Activated CD4-positive, alpha-beta T cell treated with anti-CD3 and anti-CD28 coated beads, Interleukin-2, amount 50 U/mL, for 24 hours (primary cell): ENCODE measurements at places on chromosomes 3 and 15.
A peak's percentile ranks its signal among the peaks of the same experiment; 100 is the strongest.

- DNase-seq = no peak
Measured at GRCh38 chr3:196611761-196612483, 27.6 kb upstream of the NRROS start.

GRCh38 chr3:55549177-55549576 is 62.1 kb upstream of the WNT5A start:
- DNase-seq = no peak

GRCh38 chr3:59191651-59192050 is 141.8 kb upstream of the CFAP20DC start:
- DNase-seq = no peak

DNA sequence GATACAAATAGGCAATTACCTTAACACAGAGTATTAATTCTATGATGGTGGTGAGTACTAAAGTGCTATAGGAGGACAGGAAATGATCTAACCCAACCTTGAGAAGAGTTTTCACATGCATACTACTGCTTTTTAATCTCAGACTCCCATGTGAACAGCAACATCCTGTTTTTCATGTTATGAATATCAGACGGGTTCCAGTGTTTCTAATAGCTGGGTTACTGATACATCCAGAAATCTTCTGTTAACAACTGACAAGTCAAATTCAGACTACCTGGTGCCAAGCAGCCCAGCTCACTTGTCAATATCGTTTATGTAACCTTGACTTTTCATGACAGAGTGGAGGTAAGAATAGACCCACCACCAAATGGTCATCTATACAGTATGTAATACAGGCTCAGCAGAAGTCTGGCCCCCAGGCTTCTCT is 220.2 kb upstream of the COL8A1 start:
- no peak for DNase-seq

GRCh38 chr3:37197810-37198371 is 23.5 kb upstream of the LRRFIP2 start:
- no peak for DNase-seq

DNA sequence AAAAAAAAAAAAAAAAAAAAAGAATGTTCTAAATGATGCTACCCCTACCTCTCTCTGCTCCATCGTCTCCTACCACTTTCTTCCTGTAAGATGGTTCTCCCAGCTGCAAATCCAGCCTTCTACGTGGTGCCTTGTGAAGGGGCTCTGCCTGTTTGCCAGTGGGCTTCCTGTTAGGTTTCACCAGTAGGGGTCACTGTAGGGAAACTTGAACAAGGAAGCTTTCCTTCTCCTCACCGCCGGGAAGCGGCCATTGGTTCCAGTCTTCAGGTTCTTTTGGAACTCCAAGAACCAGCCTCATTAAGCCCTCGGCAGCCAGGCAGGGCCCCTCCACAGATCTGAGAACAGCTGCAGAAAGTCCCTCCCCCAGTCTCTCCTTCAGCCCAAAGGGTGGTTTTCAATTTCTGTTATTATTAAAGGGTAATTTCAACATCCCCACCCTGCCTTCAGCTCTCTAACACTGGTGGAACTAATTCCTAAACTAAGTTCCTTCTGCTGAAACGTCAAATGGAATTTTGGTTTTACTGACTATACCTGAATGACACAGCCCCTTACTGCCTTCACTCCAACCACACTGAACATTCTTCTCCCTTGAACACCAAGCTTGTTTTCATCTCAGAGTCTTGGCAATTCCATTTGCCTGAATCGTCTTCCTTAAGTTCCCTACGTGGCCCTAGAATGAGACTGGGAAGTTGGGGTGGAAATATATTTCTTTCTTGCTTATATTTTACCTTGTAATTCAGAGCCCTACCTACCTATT is 13.5 kb downstream of the MCCC1 start:
- no peak for DNase-seq

DNA sequence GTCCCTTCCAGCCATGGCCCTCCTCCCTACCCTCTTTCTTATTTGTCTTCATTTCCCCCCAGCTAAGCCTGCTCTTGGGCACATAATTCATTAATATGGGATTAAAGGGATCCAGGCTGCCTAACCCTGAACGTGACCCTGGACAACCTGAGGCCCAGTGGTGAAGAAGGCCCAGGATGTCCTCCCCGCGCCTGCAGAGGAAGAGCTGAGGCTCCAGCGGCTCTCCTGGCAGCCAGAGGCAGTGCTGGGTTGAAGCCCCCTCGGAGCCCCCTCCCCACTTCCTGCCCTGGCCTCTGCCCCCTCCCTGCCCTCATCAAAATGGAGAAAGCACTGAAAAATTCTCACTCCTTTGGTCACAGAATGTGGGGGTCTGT is 96.5 kb upstream of the ATP2B2 start:
- no peak for DNase-seq

- DNase-seq = no peak
Measured at GRCh38 chr15:26095710-26096330, 232.7 kb upstream of the ATP10A start.

DNA sequence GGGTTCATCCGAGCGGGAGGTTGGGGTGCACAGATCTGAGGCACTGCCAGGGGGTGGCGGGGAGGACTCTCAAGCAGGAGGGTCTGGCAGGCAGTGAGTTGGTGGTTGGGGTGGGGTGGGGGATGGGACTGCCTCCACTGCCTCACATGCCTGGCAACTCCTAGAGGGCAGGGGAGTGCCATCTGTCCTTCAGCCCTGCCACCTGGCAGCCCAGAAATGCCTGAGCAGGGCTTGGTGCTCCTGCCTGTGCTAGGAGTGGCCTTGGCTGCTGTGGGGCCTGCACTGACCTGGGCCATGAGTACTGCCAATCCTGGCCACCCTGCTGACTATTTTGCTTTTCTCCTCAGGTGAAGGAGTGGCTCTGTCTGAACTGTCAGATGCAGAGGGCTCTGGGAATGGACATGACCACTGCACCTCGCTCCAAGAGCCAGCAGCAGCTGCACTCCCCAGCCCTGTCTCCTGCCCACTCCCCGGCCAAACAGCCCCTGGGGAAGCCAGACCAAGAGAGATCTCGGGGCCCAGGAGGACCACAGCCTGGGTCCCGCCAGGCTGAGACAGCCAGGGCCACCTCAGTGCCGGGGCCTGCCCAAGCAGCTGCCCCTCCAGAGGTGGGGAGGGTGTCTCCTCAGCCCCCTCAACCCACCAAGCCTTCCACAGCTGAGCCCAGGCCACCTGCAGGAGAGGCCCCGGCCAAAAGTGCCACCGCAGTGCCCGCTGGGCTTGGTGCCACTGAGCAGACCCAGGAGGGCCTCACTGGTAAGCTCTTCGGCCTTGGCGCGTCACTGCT is 32.0 kb upstream of the APEH start:
- DNase-seq = no peak

GRCh38 chr3:59265566-59265965 is 215.7 kb upstream of the CFAP20DC start:
- no peak for DNase-seq

DNA sequence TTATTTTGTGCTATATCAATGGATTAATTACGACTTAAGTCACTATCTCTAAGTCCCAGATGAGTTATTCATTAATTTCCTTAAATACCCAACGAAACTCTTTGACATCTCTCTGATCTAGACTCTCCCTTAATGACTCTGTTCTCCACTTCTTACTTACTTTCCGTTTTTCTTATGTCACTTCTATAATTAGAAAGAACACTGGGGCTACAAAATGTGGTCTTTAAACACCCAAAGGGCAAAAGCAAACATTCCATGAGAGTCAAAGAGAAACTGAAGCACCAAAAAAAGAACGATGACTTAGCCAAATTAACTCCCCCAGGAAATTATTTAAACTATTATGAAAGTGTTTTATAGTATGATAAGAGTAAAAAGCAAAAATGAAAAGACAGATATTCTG is 166.4 kb upstream of the UBE2E2 start:
- DNase-seq = no peak

- DNase-seq = no peak
Measured at GRCh38 chr15:61974759-61975158, 85.5 kb downstream of the VPS13C start.

DNA sequence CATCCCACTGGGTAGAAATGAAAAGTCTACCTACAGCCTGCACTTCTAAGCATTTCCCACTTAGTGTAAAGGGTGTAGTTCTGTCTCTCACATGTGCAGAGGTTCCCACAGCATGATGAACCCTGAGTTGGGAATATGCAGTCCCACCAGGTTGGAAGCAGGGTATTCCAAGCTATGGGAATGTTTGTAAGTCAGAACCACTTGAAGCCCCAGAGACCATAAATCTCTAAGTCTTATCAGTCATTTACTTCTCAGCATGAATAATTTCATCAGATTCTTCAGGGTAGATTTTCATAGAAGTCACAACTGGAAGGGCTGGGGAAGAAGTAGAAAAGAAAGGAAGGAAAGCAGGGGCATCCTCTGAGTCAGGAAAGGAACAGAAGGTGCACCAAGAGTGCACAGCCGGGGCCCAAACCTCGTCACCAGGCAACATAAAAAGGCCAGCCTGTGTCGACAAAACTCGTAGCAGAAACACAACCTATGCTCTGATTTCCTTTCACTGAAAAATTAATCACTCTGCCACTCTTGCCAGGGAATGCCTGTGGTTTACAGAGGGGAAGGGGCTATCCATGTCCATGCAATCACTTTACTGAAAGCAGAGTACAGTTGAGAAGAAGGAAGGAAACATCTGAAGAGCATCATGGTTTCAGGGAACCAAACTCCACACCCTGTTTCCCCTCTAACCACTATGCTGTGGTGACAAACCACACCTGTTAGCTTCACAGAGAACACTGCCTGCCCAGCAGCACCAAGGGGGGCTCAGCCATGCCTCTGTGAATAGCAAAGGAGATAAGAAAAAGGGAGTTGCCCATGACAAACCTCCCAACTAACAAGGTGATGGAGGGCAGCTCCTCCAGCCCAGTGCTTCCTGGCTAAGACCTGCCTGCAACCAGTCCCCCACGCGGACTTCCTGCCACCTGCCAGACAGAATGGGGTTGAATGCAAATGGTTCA is 40.5 kb downstream of the SH3BP5 start:
- peak; percentile 29 for DNase-seq

GRCh38 chr3:129181819-129182218 is 1.9 kb downstream of the CNBP start:
- no peak for DNase-seq

DNA sequence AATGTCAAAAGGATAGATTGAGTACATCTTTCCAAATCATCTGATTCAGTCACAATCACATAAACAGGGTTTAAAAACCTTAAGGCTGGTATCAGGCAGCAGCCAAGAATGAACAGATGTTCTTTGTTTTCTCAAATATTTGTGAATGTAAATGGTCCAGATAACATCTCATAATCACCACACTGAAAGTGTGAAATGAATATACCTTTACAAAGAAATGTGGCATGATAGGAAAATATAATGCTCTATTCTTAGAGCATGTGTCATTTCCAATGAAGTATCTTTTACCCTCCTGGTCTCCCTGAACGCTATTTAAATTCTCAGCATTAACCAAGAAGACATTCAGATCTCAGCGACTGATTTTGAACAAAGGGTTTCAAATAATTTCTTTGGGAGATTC is 8.8 kb upstream of the ACTC1 start:
- no peak for DNase-seq

DNA sequence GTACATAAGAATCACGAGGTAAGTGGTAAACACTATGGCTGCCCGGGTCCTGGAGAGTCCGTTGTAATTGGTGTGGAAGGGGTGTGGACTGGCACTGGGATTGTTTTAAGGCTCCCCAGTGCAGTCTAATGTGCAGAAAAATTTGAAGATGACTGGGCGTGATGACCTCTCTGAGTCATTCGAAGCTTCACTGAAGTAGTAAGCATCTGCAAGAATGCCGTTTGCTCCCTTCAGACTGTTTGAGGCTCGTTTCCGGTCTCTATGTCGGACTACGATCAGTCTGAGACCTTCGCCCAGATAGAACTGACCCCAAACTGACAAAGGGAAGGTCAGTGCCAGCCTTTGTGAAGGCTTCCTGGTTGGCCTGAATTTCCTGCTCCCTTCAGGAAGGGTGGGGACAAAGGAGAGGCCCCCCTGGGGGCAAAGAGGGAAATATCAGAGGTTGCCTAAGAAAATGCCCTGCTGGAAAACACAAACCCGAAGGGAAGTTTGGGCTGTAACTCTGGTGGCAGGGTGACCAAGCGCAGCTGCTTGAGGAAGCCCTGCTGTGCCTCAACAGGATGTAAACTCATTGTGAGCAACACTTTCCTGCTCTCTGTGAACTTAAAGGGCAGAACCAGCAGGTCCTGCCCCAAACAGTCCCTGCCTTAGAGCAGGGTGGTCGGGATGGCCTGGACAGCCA is 34.6 kb downstream of the BTD start:
- DNase-seq = no peak

- DNase-seq = peak; percentile 15
Measured at GRCh38 chr3:101643861-101644613, 32.9 kb downstream of the ZBTB11 start.

GRCh38 chr3:129327510-129327909 is 48.8 kb downstream of the HMCES start:
- no peak for DNase-seq

DNA sequence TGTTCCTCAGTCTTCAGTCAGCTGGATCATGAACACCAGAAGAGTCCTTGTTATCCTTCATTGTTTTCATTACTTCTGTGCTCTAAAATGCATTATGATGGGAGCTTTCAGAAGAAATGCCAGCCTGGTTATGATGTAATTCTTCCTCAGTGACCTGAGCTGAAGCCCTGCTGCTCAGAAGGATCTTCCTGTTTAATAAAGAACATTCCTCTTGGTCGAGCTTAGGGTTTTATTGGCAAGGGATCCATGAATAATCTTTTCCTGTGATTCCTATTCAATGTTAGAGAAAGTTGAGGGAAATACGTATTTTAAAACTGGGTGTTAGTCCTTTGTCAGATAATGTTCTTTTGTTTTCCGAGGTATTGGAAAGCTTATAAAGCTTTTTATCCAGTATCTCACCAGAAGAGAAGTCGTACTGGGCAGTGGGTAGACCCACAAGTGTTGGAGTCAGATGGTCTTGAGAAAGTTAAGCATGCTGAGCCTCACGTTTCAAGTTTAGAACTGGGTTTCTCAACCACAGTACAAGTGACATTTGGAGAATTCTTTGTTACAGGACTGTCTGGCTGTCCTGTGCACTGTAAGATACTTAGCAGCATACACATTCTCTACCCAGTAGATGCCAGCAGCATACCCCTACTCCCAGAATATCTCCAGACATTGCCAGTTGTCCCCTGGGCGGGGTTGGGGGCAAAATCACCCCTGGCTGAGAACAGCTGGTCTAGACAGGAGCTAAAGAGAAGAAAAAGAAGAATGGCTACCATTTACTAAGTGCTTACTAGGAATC is 212.3 kb upstream of the BHLHE40 start:
- DNase-seq = no peak

DNA sequence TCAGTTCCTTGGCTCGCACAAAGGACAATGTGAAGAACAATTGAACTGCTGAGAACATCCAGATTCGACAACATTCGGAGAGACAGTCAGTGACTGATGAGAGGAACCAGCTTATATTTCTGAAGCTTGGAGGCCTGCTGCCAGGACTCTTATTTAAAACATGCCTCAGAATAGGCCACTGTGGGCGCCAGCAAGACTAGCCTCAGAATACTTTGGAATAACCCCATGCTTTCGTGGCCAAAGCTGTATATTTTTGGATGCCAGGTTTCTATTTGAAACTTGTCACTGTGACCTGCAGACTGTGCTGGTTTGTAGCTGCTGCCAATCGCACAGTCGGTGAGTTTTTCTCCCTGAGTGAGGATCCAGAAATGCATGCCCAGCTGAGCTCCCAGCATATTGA is 129.9 kb upstream of the UBE3A start:
- DNase-seq = no peak

GRCh38 chr3:187619461-187619860 is 50.7 kb downstream of the SST start:
- DNase-seq = no peak

- no peak for DNase-seq
Measured at GRCh38 chr15:38941399-38941953, 376.9 kb upstream of the RASGRP1 start.
